ENCODE measurements at places on chromosomes 16 and 17.
A peak's percentile ranks its signal among the peaks of the same experiment; 100 is the strongest.

DNA sequence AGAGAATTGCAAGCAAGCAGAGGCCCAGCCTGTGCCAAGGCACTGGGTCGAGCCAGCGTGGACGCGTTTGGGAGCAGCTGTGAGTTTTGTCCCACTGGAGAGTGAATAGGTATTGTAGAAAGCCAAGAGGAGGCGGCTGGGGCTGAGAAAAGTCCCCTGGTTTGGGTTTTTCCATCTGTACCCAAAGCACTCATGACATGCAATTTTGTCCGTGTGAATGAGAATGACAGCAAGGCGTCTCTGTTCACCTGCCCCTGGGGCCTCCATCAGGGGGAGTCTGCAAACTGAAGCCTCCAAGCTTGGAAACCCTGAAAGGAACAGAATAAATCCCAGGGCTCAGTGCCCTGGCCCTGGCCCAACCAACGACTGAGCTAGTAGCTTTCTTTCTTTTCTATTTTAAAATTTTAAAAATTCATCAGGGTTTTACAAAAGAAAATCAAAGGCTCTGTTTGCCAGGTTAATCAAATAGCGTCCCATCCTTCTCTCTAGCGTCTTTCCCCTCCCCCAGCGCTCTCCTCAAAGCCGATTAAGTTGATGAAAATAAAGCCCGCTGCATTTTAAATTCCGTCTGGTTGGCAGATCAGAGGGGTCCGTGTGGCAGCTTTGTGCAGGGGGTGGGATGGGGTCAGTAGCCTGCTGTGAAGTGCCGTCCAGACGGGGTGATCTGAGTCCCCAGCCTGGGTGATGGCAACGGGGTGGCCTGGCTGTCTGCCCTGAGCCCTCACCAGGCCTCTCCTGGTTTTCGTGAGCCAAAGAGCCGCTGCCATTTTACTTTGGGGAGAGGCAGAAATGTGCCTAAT lies 171.0 kb downstream of the KATNIP start:
- no peak for DNase-seq

DNA sequence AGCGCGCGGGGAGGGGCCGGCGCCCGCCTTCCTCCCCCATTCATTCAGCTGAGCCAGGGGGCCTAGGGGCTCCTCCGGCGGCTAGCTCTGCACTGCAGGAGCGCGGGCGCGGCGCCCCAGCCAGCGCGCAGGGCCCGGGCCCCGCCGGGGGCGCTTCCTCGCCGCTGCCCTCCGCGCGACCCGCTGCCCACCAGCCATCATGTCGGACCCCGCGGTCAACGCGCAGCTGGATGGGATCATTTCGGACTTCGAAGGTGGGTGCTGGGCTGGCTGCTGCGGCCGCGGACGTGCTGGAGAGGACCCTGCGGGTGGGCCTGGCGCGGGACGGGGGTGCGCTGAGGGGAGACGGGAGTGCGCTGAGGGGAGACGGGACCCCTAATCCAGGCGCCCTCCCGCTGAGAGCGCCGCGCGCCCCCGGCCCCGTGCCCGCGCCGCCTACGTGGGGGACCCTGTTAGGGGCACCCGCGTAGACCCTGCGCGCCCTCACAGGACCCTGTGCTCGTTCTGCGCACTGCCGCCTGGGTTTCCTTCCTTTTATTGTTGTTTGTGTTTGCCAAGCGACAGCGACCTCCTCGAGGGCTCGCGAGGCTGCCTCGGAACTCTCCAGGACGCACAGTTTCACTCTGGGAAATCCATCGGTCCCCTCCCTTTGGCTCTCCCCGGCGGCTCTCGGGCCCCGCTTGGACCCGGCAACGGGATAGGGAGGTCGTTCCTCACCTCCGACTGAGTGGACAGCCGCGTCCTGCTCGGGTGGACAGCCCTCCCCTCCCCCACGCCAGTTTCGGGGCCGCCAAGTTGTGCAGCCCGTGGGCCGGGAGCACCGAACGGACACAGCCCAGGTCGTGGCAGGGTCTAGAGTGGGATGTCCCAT lies 232.8 kb downstream of the SEC14L1 start:
- no peak for DNase-seq

GRCh38 chr16:3254309-3254708 lies 2.1 kb downstream of the MEFV start:
- no peak for DNase-seq

DNA sequence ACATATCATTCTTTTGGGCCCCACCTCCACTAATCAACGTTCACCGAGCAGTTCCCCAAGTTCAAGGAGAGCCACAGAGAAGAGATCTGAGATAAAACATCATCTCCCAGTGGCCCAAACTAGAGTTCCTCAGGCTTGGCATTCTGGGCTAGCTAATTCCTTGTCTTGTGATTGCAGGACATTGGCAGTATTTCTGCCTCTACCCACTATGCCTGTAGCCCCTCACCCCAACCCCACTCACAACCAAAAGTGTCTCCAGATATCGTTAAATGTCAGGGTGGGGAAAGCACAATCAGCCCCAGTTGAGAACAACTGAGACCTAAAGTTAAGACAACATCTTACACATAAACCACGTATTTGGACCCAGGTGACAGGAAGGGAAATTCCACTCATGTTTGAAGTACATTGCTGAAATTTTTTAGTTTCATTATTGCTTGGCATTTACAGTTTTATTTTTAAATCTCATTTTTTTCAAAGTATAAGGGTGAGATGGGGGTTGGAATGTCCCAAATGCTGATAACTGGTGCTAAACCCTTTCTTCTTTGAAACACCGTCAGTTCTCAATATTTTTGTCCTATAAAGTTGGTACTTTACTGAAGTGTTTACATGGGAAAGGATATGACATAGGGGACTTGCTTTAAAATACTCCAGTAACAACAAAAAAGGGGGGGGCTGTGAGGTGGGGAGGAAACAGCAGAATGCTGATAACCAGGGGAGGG lies 13.6 kb downstream of the ZC3H7A start:
- DNase-seq = peak; percentile 15

- no peak for DNase-seq
These were observed 34.3 kb downstream of the PMP22 start for GRCh38 chr17:15230866-15231265.

DNA sequence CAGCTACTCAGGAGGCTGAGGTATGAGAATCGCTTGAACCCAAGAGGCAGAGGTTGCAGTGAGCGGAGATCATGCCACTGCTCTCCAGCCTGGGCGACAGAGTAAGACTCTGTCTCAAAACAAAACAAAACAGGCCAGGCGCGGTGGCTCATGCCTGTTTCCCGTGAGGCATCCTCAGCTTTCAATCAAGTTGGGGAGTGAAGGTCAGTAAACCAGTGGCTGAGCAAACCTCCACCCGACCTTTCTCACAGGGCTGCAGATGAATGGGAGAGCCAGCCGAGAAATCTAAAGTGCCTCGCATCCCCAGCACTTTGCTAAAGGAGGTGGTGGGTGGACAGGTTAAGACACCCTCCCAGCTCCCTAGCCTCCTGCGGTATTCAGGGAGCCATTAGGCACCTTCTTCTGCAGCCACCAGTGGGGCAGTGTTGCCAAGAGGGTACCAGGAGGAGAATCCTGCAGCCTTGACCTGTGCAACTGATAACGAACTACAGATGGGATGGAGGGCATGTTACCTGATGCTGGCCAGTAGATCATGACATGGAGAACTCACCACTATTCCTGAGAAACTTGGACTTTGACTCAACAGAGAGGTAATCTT lies 59.0 kb downstream of the KPNA2 start:
- DNase-seq = no peak

DNA sequence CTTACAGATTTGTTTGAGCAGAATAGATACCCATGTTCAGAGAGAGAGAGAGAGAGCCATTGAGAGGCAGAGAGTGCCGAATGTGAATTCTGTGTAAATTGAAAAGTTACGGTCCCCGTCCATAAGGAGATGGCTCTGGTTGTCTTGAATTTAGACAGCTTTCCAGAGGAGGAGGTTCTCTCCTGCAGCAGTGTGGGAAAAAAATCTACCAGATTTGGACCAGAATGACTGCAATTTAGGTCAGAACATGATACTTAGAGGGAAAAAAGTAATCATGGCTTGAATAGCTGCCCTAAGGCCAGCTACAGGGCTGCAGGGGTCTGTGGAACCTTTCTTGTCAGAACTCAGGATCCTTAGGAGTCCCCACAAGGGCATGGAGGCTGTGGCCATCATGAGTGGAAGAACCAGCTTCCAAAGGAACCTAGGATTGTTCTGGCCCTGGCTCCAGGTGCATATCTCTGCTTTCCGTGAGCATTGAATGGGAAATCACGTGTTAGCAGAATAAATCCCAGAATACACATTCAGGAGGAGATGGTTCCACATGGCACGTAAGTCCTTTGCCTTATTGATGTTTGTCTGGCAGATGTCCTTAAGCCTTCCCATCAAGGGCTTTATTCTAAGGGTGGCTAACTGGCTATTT lies 13.0 kb downstream of the PITPNC1 start:
- no peak for DNase-seq

DNA sequence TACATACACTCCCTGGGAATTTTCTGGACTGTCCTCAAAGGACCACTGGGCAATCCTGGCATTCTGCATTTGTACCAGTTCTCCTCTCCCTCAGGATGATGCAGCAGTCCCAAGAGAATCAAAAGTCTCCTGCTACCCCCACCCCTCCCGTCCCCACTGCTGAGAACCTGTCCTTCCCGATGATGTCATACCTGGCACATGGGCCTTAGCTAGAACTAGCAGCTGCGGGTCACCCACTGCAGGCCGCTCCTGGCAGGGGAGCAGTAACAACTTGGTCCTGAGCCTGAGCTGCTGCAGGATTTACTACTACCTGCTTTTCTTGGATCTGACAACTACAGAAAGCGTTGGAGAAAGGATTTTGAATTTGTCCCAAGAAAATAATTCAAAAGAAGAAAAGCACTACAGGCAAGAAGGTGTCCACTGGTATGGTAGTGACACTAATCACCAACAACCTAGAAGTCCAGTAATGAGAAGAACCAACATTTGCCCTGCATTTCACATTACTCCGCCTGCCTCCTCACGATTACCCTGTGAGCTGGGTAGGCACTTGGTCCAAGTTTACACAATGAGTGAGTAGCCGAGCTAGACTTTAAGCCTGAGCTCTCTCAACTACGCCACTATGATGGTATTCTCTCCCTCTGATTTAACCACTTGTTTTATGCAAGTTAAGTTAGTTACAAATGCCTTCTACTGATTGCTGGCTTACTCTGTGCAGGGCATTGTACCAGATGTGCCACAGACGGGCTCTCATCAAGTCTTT lies 55.3 kb upstream of the ETV4 start:
- no peak for DNase-seq

DNA sequence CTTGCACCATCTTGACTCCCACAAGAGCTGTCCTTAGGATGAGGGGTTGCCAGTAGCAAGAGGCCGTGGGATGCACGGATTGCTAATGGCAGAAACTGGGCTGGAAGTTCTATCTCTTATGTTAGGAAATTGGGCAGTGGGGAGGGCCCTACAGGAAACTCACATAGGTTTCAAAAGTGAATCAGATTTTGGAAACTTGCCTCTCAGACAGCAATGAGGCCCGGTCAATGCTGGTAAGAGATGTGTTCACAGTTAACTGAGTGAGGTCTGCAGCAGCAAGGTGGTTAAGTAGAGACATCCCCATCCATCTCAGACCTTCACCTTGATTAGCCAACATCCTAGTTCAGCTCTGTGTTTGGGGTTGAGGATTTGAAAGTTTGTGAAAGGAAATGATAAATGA lies 164.7 kb downstream of the ABCA8 start:
- no peak for DNase-seq

DNA sequence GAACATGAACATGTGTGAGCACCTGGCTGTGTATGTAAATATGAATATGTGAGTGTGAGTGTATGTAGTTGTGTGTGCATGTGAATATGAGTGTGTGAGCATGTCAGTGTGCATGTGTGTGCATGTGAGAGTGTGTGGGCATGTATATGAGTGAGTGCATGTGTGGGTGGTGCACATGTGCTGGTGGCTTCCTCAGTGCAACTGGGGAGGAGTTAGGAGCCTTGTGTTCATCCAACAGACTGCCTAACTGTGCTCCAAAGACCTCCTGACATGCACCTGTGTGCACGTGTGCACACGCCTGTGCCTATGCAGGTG lies 1.4 kb downstream of the TMEM235 start:
- no peak for DNase-seq

GRCh38 chr17:14605267-14605599 lies 304.4 kb downstream of the HS3ST3B1 start:
- DNase-seq = no peak

DNA sequence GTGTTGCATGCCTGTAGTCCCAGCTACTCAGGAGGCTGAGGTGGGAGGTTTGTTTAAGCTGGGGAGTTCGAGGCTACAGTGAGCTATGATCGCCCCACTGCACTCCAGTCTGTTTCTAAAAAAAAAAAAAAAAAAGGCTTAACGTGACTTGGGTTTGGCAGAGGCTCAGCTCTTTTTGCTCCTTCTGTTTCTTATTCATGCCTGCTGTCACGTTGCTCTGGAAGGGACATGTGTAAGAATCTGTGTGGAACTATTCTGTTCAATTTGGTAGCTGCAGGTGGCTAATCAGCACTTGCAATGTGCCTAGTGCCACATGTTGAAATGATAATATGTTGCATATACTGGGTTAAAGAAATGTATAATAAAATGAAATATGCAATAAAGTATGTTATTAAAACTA lies 20.9 kb upstream of the SYT17 start:
- no peak for DNase-seq
